ENCODE measurements at places on chromosomes 1 and 21. TPM values are rescaled to one million over a fixed set of nuclear protein-coding genes. Genes with fewer than 3 reads are reported as not detected.

AMY2A gene
- polyA plus RNA-seq, result not detected

DNA sequence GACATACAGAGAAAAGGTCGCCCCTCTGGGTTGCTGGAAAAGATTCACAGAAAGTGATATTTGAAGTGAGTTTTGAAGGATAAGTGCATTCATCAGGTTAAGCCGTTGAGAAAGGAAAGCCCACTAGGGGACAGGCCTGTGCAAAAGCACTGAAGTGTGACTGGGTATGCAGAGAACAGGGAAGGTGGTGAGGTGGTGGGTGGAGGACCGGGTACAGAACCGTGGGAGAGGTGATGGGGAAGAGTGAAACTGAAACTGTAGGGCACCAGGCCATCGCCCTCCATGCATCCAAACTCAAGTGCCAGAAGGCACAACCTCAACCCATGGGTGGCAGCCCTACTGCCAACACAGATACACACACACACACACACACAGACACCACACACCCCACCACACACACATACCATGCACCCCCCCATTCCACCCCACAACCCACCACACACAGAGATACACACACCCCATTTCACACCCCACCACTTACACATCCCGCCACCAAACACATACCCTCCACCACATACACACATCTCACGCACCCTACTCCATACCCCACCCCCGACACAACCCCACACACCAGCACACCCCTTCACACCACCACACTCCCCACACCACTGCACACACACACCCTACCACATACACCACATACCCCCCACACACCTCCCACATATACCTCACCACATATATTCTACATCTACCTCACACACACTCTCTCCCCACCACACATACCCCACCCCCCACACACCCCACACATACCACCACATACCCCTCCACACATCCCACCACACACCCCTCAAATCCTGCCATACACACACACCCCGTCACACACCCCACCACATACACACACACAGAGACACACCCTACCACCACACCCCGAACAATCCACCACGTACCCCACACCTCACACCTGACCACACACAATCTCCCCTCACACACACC, 59.0 kb downstream of the TSEN15 start:
- H3K4me3 ChIP-seq, result no peak overlapping the region
- no peaks in the 10 kb centered on the region for H3K4me1 ChIP-seq
- peak; percentile 11 for DNase-seq
- no peaks in the 10 kb centered on the region for H3K36me3 ChIP-seq

- H3K36me3 ChIP-seq, result no peaks in the 10 kb centered on the region
- peak overlapping the region; percentile 86 for H3K27ac ChIP-seq
- no peaks in the 10 kb centered on the region for H3K27me3 ChIP-seq
- peak; percentile 42 for DNase-seq
These were observed 42.5 kb downstream of the CNST start for GRCh38 chr1:246608616-246609376.

PLA2G2C gene
- polyA plus RNA-seq, result not detected

DNA sequence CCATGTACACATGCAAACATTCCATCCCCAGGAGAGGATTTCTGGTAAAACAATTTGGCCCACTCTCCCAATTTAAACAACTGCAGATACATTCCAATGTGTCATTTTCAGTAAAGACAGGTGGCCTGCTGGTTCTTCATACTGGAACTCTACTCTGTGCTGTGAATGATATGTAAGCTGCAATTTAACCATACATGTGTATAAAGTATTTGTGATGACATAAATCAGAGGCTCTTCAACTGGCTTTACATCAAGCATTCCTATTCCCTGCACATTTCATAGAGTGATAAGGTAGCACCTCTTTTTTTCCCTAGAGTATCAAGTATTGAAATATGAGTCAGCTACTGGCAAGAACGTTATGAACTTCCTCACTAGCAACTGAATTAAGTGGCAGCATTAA, 649.5 kb upstream of the ADGRL2 start:
- no peaks in the 10 kb centered on the region for H3K4me1 ChIP-seq
- H3K36me3 ChIP-seq, result no peaks in the 10 kb centered on the region
- H3K27ac ChIP-seq, result no peak overlapping the region
- H3K27me3 ChIP-seq, result no peaks in the 10 kb centered on the region

F13B gene
- not detected for polyA plus RNA-seq

DNA sequence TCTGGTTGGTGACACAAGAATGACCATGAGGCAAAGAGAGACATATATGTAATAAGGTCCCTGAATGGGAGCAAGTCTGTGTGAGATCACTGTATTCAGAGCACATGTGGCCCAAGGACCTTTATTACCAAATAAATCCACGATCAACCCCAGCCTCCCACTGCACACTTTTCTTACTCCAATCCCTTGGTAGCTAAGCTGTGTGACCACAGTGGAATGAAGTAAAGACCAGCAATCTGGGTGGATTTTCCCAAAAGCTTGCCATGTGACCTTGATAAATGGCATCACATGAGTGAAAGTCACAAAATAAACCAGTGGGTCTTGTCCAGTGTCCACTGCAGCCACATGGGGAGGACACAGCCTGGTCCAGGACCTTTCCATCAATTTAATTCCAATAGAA, 36.7 kb upstream of the TLR5 start:
- no peak overlapping the region for H3K4me3 ChIP-seq
- H3K36me3 ChIP-seq, result no peaks in the 10 kb centered on the region
- no peak for DNase-seq
- H3K27me3 ChIP-seq, result peaks cover 9% of the 10 kb centered on the region
- H3K27ac ChIP-seq, result no peak overlapping the region

RHD gene
- polyA plus RNA-seq, result not detected

SH2D1B gene
- not detected for polyA plus RNA-seq

DNA sequence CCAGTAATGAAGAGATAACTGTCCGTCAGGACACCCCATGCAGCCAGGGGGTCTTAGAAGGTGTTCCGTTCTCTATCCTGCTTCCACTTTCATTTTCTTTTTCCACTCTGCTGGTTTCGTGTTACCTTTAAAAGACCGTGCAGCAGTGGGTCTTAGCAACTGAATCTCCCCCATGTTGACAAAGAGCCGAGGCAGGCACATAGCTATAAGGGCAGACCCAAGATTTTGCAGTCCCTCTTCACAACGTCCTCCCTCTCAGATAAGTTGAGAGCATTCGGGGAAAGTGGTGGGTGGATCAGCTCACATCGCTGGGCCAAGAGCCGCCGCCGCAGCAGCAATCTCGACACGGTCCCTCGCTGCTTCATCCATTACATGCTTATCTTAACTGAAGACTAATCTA, 355.5 kb downstream of the LMO4 start:
- H3K4me3 ChIP-seq, result no peak overlapping the region
- H3K27ac ChIP-seq, result no peak overlapping the region
- H3K27me3 ChIP-seq, result no peaks in the 10 kb centered on the region
- H3K4me1 ChIP-seq, result no peaks in the 10 kb centered on the region

- DNase-seq, result peak; percentile 79
- H3K36me3 ChIP-seq, result no peaks in the 10 kb centered on the region
- no peak overlapping the region for H3K27ac ChIP-seq
- no peak overlapping the region for H3K4me3 ChIP-seq
- no peaks in the 10 kb centered on the region for H3K27me3 ChIP-seq
These were observed 59.2 kb downstream of the ABCA4 start for GRCh38 chr1:94061513-94062443.

- no peak overlapping the region for H3K4me3 ChIP-seq
- DNase-seq, result no peak
- H3K4me1 ChIP-seq, result no peaks in the 10 kb centered on the region
- H3K27me3 ChIP-seq, result no peaks in the 10 kb centered on the region
- H3K36me3 ChIP-seq, result no peaks in the 10 kb centered on the region
These were observed 419.4 kb downstream of the NPHP4 start for GRCh38 chr1:5572794-5573193.

TMEM240 gene
- 8.1 TPM for polyA plus RNA-seq

DNA sequence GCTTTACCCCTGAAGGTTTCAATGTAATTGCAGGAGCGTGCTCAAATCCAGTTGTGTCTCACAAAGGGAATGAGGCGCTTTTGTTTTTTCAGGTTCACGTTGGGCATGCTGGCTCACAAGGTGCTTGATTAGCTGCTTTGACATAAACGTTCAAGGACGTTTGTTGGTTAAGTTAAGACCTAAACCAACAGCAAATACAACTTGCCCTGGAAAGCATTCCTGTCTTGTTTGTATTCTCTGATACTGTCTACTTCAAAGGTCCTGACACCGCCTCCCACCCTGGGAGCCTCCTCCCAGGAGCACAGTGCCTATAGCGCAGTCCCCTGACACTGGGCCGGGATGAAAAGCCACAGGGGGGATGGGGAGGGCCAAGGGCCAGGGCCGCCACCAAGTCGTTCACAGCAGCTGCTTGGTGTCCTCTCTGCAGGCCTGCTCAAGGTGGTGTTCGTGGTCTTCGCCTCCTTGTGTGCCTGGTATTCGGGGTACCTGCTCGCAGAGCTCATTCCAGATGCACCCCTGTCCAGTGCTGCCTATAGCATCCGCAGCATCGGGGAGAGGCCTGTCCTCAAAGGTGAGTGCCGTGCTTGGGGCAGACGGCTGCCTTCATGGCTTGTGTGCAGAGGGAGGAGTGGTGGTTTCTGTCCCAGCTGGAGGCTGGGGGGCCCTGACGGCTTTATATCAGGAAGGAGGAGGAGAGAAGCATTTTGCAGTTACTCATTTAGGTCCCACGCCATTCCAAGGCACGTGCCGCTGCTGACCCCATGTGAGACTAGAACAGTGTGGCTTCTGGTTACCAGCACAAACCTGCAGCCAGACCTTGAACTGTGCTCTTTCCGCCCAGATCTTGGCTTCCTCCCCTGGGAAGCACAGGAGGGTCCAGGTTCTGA, 6.1 kb downstream of the FAM3B start:
- no peaks in the 10 kb centered on the region for H3K4me1 ChIP-seq
- H3K36me3 ChIP-seq, result no peaks in the 10 kb centered on the region
- no peak overlapping the region for H3K27ac ChIP-seq
- no peak overlapping the region for H3K4me3 ChIP-seq
- DNase-seq, result no peak

DNA sequence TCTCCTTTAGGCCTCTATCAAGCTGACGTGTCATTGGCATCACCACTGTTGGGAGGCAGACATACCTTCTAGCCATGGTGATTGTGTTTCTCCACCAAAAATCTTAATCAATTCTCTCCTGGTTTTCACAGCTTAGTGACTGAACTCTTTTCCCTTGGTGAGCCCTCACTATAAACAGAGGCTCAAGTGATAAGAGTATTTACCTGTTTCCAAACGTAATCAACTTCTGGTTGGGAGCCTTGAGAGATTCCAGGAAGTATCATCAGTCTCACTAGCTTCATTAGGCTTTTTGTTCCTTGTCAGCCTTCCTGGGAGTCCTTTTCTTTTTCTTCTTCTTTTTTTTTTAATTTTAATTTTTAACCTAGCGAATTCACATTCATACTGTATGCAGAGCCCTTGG, 33.8 kb upstream of the KCNQ4 start:
- H3K36me3 ChIP-seq, result peaks cover 65% of the 10 kb centered on the region
- no peak overlapping the region for H3K4me3 ChIP-seq
- H3K27ac ChIP-seq, result no peak overlapping the region
- H3K27me3 ChIP-seq, result no peaks in the 10 kb centered on the region
- H3K4me1 ChIP-seq, result 0 out of 2 replicates have a peak, but pooled peaks cover 3% of the 10 kb centered on the region

CELA2B gene
- not detected for polyA plus RNA-seq

- no peak for DNase-seq
- H3K27me3 ChIP-seq, result no peaks in the 10 kb centered on the region
- no peaks in the 10 kb centered on the region for H3K4me1 ChIP-seq
- no peak overlapping the region for H3K27ac ChIP-seq
- H3K4me3 ChIP-seq, result no peak overlapping the region
These were observed 77.4 kb downstream of the ETS2 start for GRCh38 chr21:38883142-38883541.

- no peaks in the 10 kb centered on the region for H3K36me3 ChIP-seq
- H3K4me1 ChIP-seq, result no peaks in the 10 kb centered on the region
- H3K4me3 ChIP-seq, result no peak overlapping the region
- no peak overlapping the region for H3K27ac ChIP-seq
- H3K27me3 ChIP-seq, result no peaks in the 10 kb centered on the region
- DNase-seq, result no peak
These were observed 24.3 kb downstream of the RHBDL2 start for GRCh38 chr1:38917337-38917736.

KIF17 gene
- 4.3 TPM for polyA plus RNA-seq

GRCh38 chr1:30936541-30937171, 28.1 kb upstream of the SDC3 start:
- DNase-seq, result no peak
- H3K27me3 ChIP-seq, result no peaks in the 10 kb centered on the region
- H3K36me3 ChIP-seq, result peaks cover 67% of the 10 kb centered on the region

- peaks cover 9% of the 10 kb centered on the region for H3K4me1 ChIP-seq
- no peaks in the 10 kb centered on the region for H3K36me3 ChIP-seq
- DNase-seq, result no peak
- no peak overlapping the region for H3K27ac ChIP-seq
- H3K4me3 ChIP-seq, result no peak overlapping the region
- H3K27me3 ChIP-seq, result no peaks in the 10 kb centered on the region
These were observed 44.7 kb upstream of the CITED4 start for GRCh38 chr1:40906781-40907400.

TSTD1 gene
- polyA plus RNA-seq, result 93.9 TPM

TRIM67 gene
- not detected for polyA plus RNA-seq

DNA sequence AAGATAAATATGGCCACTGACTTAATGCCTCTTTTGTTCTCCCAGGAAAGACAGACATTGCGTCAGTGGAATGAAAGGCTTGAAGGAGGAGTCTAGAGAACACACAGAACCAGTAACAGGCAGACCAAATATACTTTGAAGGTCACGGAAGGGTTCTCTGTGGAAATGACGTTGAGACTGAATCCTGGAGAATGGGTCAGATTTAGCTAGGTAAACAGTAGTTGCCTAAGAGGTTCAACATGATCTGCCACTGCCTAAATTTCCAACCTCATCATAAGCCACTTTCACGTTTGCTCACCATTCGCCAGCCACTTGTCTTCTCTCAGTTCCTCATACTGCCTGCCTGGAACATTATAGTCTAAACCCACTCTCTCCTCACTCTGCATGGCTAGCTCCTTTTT, 20.5 kb downstream of the PLA2G4A start:
- no peaks in the 10 kb centered on the region for H3K27me3 ChIP-seq
- DNase-seq, result no peak
- H3K4me3 ChIP-seq, result no peak overlapping the region
- no peak overlapping the region for H3K27ac ChIP-seq

- no peaks in the 10 kb centered on the region for H3K36me3 ChIP-seq
- H3K4me1 ChIP-seq, result peaks cover 26% of the 10 kb centered on the region
- no peak for DNase-seq
- H3K4me3 ChIP-seq, result no peak overlapping the region
- no peak overlapping the region for H3K27ac ChIP-seq
These were observed 63.9 kb downstream of the URB2 start for GRCh38 chr1:229689904-229690303.

- H3K27ac ChIP-seq, result no peak overlapping the region
- no peaks in the 10 kb centered on the region for H3K36me3 ChIP-seq
- no peaks in the 10 kb centered on the region for H3K27me3 ChIP-seq
- peaks cover 3% of the 10 kb centered on the region for H3K4me1 ChIP-seq
These were observed 2.6 kb downstream of the TEDDM1 start for GRCh38 chr1:182397653-182398393.

SMCP gene
- polyA plus RNA-seq, result not detected

KRTAP13-2 gene
- polyA plus RNA-seq, result not detected

Measured in SK-N-SH (cell line).